ENCODE measurements at places on chromosomes 6 and 20.

GRCh38 chr6:169083508-169083874, 170.2 kb downstream of the THBS2 start:
- no peak for DNase-seq

- DNase-seq, result no peak
Measured at GRCh38 chr6:49151461-49151860, 311.6 kb downstream of the MMUT start.

DNA sequence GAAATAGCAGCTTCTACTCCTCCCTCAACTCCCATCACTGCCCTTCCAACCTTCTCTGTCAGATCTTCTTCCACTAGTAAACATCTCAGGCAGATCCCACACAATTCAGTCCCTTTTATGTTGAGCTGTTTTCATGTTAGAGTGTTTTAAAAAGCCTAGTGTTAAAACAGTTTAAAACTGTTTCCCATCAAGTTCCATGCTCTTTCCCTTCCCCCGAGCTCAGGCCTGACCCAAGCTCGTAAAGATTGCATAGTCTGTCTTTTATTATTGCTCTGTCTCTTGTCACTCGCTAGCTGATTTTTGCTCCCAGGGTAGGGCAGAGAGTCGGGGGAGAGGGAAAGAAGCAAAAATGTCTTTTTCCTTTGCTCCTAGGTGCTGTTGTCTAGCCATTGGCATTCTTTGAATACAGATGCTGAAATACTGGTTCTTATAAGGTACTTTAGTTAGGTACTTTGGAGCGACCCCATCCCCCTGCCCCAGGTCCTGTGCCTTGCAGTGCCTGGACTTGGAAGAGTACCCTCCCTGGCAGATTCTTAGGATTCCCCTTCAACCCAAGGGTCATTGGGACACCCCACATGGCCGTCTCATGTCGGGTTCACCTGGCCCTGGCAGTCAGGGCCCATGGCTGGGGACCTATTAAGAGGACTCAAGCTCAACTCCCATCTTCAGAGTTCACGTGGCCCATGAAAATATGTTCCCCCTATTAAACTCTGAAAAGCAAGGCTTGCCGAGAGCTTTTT, 101.2 kb upstream of the ARMC2 start:
- no peak for DNase-seq

GRCh38 chr20:2293971-2294370, 1.8 kb upstream of the TGM3 start:
- no peak for DNase-seq

- DNase-seq, result no peak
Measured at GRCh38 chr20:37296371-37296770, 6.9 kb downstream of the MANBAL start.

DNA sequence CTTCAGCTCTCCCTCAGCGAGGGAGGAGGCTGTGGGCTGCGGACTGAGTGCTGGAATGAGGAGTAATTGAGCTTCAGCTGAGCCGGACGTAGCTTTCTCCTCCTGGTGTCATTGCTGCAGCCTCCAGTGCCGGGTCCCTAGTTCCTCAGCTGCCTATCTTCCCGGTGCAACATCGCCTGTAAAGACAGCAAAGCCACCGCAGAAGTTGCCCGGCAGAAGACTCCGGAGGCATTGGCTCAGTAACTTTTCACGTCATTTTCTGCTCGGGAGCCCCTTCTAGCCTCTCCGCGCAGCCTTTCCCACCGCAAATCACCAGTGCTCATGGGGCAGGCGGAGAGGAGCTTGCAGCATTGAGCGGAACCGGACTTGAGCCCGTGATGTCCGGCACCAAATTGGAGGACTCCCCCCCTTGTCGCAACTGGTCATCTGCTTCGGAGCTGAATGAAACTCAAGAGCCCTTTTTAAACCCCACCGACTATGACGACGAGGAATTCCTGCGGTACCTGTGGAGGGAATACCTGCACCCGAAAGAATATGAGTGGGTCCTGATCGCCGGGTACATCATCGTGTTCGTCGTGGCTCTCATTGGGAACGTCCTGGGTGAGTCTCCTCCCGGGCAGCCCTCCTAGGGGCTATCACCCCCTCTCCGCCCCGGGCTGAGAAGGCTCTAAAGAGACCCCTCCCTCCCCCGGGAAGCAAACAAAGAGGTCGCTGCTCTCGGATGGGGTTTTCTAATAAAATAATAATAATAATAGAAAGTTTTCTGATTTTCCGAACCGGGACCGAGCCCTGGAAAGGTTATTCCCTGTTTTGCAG, at the start of gene HCRTR2:
Gene HCRTR2, plus strand, starts transcription at position 305 of the 816 bp plus-strand sequence. Its CDS starts 73 bp downstream, at position 378.
- no peak for DNase-seq
